Heart left ventricle (tissue), 16 donors: ENCODE measurements at places on chromosomes 13 and 19. TPM values are rescaled to one million over a fixed set of nuclear protein-coding genes. Genes with fewer than 3 reads are reported as not detected.

DNA sequence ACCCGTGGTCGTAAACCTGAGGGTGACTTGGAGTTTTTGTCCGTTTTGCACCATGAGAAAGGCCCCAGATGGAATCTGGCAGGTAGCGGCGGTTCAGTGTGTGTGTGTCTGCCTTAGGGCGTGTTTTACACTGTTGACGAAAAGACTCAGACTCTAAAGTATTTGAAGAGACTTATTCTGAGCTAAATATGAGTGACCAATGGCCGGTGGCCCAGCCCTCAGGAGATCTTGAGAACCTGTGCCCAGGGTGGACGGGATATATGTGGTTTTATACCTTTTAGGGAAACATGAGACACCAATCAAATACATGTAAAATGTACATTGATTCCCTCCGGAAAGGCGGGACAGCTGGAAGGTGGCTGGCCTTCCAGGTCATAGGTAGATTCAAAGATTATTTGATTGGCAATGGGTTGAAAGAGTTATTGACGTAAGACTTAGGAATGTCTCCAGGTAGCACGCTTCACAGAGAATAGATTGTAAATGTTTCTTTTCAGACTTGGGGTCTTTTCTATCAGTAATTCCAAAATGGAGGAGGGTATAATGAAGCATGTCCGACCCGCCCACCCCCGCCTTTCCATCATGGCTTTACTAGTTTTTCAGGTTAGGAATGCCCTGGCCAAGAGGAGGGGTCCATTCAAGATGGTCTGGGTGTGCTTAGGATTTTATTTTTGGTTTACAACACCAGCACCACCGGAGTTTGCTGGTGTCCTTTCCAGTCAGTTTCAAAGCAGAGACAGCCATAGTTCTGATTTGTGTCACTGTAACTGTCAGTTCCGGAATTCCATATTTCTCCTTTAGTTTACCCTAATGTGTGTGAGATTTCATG is 1.0 kb upstream of the ZNF529 start:
- H3K27ac ChIP-seq: no peak overlapping the region
- DNase-seq: no peak
- H3K4me1 ChIP-seq: no peaks in the 10 kb centered on the region
- no peaks in the 10 kb centered on the region for H3K27me3 ChIP-seq
- H3K36me3 ChIP-seq: peaks cover 2% of the 10 kb centered on the region

- H3K4me1 ChIP-seq: no peaks in the 10 kb centered on the region
- DNase-seq: no peak
- H3K36me3 ChIP-seq: no peaks in the 10 kb centered on the region
- H3K27me3 ChIP-seq: peaks cover 10% of the 10 kb centered on the region
- H3K27ac ChIP-seq: no peak overlapping the region
Measured at GRCh38 chr19:33344573-33344925, 29.0 kb upstream of the CEBPG start.

DNA sequence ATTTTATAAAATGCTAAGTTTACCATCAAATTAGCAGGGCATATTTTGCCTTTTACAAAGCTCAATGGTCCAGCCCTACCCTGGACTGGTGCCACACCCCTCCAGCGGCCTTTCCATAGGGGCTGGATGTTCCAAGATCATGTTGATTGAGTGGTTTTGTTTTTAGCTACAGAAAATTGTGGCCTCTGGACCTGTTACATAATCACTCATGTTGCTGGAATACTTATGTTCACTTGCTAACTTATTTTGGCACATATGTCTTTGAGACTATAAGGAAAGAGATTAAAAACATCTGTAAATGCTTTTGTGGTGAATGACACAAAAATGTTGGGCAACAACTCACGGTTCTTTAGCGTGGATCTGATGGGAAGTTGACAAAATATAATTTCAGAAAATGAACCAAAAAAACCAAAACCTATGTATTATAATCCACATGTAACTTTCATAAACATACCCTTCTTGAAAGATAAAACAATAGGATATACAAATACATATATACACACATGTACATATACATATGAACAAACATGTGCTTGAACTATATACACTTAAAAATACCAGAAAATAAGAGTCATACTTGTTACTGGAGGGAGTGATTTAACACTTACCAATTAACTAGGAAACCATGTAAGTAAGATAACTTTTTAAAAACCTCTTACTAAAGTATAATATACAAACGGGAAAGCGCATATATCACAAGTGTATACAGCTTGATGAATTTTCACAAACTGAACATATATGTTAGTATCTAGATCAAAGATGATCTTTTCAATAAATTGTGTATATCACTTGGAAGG is 46.6 kb upstream of the SLC15A1 start:
- H3K36me3 ChIP-seq: no peaks in the 10 kb centered on the region
- peaks cover 4% of the 10 kb centered on the region for H3K4me1 ChIP-seq
- no peak overlapping the region for H3K4me3 ChIP-seq
- H3K27ac ChIP-seq: no peak overlapping the region

GRCh38 chr19:44280916-44281315 is 21.2 kb downstream of the ZNF233 start:
- H3K36me3 ChIP-seq: no peaks in the 10 kb centered on the region
- no peak overlapping the region for H3K27ac ChIP-seq
- no peak for DNase-seq
- H3K4me3 ChIP-seq: no peak overlapping the region
- no peaks in the 10 kb centered on the region for H3K4me1 ChIP-seq

GPR4 gene
- total RNA-seq: 7.9 TPM

ANO8 gene
- 6.8 TPM for total RNA-seq

GRCh38 chr13:99265821-99266426 is 7.7 kb upstream of the GPR18 start:
- H3K27ac ChIP-seq: no peak overlapping the region
- no peak for DNase-seq
- no peak overlapping the region for H3K4me3 ChIP-seq
- no peaks in the 10 kb centered on the region for H3K4me1 ChIP-seq
- no peaks in the 10 kb centered on the region for H3K27me3 ChIP-seq

DNA sequence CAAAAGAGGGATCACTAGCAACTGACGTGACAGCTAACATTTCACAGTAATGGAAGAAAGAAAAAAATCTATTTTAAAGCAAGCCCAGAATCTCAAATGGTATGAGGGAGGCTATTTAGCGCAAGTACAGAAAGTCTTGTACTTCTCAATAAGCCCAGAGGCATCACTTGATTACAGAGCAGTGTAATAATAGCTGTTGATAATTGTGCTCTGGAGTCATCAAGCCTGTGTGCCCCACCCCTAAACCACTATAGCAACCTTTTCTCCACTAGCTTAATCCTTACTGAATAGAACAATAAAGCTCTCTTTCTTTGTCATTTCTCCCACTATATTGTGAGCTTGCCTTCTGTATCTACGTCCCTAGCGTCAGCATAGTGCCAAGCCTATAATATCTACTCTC is 56.6 kb downstream of the FREM2 start:
- no peak for DNase-seq
- H3K36me3 ChIP-seq: no peaks in the 10 kb centered on the region
- no peak overlapping the region for H3K4me3 ChIP-seq
- H3K27ac ChIP-seq: no peak overlapping the region

DNA sequence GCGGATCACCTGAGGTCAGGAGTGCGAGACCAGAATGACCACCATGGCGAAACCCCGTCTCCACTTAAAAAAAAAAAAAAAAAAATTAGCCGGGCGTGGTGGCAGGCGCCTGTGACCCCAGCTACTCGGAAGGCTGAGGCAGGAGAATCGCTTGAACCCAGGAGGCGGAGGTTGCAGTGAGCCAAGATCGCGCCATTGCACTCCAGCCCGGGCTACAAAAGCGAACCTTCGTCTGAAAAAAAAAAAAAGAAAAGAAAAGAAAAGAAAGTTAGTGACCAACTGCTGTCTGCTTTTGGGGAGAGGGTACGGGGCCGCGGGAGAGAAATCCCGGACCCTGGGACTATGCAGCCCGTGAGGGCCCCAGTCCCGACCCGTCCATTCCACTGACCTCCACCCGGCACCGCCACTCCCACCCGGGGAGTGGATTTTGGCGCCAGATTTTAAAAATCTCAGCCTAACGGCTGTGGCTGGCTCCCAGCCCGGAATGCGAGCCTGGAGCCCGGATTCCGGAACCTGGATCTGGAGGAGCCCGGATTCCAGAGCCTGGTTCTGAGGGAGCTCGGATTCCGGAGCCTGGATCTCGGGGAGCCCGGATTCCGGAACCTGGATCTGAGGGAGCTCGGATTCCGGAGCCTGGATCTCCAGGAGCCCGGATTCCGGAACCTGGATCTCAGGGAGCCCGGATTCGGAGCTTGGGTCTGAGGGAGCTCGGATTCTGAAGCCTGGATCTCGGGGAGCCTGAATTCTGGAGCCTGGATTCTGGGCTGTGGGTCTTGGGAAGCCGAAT is 6.1 kb upstream of the LMNB2 start:
- DNase-seq: peak; percentile 91
- H3K27ac ChIP-seq: no peak overlapping the region
- H3K4me3 ChIP-seq: peak overlapping the region; percentile 52
- H3K27me3 ChIP-seq: no peaks in the 10 kb centered on the region
- no peaks in the 10 kb centered on the region for H3K36me3 ChIP-seq
- H3K4me1 ChIP-seq: peaks cover 8% of the 10 kb centered on the region

RASAL3 gene
- 0.95 TPM for total RNA-seq

GRCh38 chr19:5534787-5535586 is 32.8 kb downstream of the TINCR start:
- H3K27ac ChIP-seq: no peak overlapping the region
- H3K4me1 ChIP-seq: peaks cover 21% of the 10 kb centered on the region
- H3K27me3 ChIP-seq: peaks cover 6% of the 10 kb centered on the region
- no peak for DNase-seq

- H3K4me1 ChIP-seq: no peaks in the 10 kb centered on the region
- H3K27ac ChIP-seq: no peak overlapping the region
- DNase-seq: no peak
- H3K36me3 ChIP-seq: no peaks in the 10 kb centered on the region
- no peaks in the 10 kb centered on the region for H3K27me3 ChIP-seq
Measured at GRCh38 chr13:83824120-83824519, 58.2 kb downstream of the SLITRK1 start.

DHRS12 gene
- 13.1 TPM for total RNA-seq

ZNF221 gene
- 2.6 TPM for total RNA-seq

DNA sequence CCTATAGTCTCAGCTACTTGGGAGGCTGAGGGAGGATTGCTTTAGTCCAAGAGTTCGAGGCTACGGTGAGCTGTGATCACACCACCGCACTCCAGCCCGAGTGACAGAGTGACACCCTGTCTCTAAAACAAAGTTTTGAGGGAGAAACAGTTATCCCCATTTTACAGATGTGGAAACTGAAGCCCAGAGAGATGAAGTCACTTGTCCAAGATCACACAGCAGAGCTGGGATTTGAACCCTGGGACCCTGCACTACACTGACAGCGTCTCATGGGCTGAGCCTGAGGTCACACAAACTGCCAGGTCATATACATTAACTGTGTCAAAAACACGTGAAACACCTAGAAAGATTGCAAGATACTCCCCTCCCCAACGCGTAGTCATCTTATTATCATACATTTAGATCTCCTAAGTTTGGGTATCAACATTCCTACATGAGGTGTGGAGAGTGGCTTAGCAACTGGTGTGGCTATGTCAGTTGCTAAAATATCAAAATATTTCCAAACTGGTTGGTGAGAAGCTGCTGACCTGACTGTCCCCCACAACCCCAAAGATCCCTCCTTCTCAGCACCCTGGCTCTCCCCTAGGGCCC is 8.2 kb downstream of the FCGBP start:
- H3K4me3 ChIP-seq: no peak overlapping the region
- no peak overlapping the region for H3K27ac ChIP-seq
- H3K27me3 ChIP-seq: no peaks in the 10 kb centered on the region
- no peak for DNase-seq
- H3K4me1 ChIP-seq: no peaks in the 10 kb centered on the region
- H3K36me3 ChIP-seq: no peaks in the 10 kb centered on the region

DNA sequence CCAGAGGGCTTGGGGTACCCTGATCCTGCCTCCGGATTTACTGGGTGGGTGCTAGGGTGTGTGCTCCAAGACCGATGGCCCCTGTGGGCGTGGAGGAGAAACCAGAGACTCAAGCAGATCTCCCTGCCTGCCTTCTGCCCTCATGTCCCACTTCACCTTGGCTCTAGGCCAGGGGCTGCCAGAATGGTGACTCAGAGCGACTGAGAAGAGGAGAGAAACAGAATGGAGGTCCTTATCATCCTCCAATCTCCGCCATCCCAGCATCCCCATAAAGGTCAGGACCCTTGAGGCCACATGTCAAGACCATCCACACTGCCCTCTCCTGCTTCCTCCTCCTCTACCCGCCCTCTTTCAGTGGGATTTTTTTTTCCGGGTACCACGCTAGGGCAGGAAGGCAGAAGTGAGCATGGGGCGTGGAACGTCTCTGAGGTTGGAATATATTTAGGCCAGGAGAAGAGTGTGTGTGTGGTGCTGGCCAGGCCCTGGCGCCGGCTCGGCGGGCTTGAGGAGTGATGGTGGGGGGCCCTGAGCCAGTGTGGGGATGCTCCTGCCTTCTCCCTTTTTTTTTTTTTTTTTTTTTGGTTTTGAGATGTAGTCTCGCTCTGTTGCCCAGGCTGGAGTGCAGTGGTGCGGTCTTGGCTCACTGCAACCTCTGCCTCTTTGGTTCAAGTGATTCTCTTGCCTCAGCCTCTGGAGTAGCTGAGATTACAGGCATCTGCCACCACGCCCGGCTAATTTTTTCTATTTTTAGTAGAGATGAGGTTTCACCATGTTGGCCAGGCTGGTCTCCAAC is 22.3 kb downstream of the IER2 start:
- peaks cover 50% of the 10 kb centered on the region for H3K4me1 ChIP-seq
- peak; percentile 78 for DNase-seq
- no peaks in the 10 kb centered on the region for H3K27me3 ChIP-seq
- peak overlapping the region; percentile 56 for H3K27ac ChIP-seq
- no peaks in the 10 kb centered on the region for H3K36me3 ChIP-seq

DNA sequence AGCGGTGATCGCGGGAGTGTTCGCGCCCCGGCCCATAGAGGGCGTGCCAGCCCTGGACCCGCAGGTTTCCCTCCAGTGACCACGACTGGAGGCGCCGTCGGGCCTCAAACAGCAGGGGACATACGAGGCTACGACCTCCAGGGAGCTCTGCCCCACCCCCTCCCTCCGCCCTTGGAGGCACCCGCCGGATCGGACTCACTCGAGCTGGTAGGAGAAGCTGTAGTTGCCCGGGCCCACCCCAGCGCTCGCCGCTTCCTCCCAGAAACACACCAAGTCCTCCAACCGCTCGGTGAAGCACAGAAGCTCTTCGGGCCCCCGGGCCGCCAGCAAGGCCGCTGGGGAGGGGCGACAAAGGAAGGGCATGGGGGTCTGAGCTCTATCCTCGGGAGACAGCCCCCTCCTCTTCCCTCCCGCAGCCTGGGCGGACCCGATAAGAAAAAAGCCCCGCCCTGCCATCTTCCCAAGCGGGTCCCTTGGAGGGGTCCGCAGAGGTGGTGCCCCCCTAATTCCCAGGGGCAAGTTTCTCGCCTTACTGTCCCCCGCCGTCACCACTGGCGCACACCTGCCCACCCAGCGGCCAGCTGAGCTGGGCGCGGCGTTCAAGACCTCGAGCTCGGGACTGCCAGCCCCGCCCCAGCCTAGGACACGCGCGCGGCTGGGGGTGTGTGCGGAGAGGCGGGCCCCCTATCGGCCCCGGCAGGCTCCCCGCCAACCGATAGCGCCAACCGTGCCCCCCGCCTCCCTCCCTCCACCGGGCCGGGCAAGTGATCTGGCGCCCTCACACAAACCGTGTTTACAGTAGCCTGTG is 1.0 kb downstream of the EPOR start:
- peak overlapping the region; percentile 59 for H3K4me3 ChIP-seq
- no peaks in the 10 kb centered on the region for H3K36me3 ChIP-seq
- DNase-seq: peak; percentile 51
- peaks cover 3% of the 10 kb centered on the region for H3K27me3 ChIP-seq
- peaks cover 41% of the 10 kb centered on the region for H3K4me1 ChIP-seq
- peak overlapping the region; percentile 73 for H3K27ac ChIP-seq

ZNF99 gene
- total RNA-seq: 0.12 TPM
